ENCODE measurements at places on chromosomes 4 and X.
A peak's percentile ranks its signal among the peaks of the same experiment; 100 is the strongest.

GRCh38 chr4:88102026-88102425, 56.4 kb downstream of the ABCG2 start:
- DNase-seq: no peak

DNA sequence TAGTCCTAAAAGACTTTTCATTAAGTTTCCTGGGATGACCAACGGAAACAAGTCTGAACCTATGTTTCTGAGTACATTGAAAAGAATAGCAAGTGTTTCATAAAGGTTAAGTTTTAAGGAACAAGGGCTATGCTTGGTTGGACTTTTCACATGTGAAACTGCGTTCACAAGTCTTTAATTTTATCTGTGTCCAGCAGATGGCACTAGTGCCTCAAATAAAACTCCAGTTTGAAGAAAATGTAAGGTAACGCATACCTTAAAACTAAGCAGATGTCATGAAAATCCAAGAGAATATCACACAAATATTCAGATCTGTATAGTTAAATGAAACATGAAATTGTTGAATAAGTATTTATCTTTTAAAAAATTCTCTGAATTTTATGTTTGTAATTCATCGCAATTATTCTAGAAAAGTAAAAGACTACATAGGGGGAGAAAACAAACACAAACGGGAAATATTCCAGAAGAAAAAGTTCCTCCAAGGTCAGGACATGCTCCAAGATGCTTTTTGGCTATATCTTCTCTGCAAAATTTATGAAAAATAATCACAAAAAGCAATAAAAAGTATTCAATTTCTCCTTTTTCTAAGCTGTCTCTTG, 89.6 kb upstream of the MAD2L1 start:
- no peak for DNase-seq

- DNase-seq: no peak
Observed at GRCh38 chrX:154509455-154509854, 6.6 kb downstream of the FAM3A start.

- DNase-seq: no peak
Observed at GRCh38 chr4:132124624-132124974, 1024.5 kb upstream of the PCDH10 start.

- DNase-seq: no peak
Observed at GRCh38 chr4:140800666-140801065, 44.5 kb upstream of the TBC1D9 start.

GRCh38 chr4:141486375-141486997, 149.9 kb upstream of the IL15 start:
- DNase-seq: no peak

- no peak for DNase-seq
Observed at GRCh38 chr4:42150653-42151567, 1.5 kb downstream of the BEND4 start.

DNA sequence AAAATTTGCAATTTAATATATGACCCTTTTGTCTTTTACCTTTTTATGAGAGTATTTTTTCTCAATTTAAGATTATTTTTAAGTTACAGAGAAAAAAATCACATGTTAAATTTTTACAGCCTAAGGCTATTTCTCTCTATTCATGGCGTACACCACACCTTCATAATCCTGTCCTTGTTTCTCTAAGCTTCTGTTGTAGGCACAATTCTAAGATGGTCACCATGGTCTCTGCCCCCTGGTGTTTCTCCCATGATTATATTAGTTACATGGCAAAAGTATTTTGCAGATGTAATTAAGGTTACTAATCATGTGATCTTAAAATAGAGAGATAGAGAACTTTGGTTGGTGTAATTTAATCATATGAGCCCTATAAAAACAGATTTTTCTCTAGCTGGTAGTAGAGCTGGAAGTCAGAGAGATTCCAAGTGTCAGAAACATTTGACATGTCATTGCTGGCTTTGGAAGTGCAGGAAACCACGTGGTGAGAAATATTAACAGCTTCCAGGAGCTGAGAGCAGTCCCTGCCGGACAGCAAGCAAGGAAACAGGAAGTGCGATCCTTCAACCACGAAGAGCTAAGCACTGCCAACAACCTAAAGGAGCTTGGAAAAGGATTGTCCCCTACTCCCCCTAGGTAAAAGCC, 89.8 kb downstream of the EIF4E start:
- DNase-seq: no peak

GRCh38 chrX:20399728-20400414, 133.2 kb upstream of the RPS6KA3 start:
- DNase-seq: no peak

DNA sequence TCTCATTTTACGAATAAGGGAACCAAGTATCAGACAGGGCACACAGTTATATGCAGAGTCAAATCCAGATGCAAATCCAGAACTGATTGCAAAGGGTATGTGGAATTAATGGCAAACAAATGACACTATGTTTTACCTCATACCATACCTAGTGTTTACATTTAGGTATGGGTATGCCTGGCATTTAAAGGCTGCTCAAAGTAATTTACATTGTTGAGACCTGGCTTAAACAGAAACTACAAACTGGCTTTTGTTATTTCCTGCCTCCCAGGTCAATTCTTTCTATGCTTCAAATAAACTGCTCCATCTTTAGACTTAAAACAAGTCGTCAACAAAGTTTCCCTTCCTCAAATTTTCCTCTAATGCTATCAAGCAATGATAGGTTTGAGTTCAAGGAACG, 33.7 kb downstream of the ANKRD17 start:
- DNase-seq: no peak

DNA sequence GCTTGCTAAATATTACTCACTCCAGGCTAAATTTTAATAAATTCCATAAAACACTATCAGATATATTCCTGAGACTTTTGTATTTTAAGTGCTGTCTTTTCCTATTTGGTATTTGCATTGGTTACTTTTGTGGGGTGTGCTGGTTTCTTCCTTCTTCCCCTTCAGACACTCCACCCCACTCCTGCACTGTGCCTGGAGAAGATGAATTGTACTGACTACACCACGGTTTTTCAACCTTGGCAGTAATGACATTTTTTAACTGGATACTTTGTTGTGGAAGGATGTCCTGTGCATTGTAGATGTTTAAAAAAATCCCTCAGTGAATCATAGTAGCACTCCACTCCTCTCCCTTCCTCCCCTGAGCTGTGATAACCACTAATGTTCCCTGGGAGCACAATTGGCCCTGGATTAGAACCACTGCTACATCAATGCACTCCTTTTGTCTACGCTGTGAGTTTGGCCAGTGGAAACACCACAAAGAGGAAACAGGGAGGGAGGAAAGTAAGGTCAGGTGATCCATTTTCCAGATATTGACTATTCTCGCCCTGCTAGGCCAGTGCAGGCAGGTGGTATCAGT, 36.3 kb downstream of the SNCA start:
- DNase-seq: no peak

GRCh38 chr4:7634661-7635251, 200.0 kb upstream of the PSAPL1 start:
- DNase-seq: no peak

DNA sequence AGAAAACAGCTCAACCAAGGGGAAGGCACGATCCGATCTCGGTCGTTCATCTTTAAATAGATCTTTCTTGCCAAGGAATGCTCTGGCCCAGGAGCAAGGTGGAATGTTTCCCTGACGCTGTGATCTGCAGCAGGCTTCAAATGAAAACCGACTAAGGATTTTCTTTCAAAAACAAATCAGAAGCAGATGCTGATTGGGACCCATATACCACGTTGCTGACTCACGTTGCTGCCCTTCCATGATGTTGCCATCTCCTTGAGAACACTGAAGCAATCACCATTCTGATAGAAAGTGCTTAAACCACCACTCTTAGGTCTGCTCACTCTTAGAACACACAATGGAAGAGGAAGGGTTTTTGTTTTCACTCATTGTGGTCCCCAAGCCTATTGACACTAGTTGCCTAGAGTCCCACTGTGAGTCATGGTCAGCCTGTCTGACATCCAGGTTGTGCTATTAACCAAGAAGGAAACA, 26.1 kb downstream of the LAMTOR3 start:
- DNase-seq: no peak

DNA sequence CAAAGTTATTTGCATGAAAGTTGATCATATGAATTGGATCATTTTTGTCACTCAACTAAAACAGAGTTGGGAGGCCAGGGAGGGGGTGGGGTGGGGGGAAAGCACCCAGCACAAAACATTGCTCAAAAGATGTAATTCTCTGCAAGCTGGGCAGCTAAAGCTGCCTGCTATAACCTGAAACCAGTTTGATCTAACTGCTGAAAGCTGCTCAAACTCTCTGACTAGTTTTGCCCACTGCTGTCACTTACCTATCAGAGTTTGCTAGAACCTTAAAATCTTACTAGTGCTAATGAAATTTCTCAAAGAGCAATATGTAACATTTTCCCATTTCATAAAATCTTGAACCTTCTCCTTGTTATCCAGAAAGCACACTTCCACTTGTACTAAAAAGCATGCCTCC, 10.4 kb downstream of the CXCL8 start:
- DNase-seq: no peak

DNA sequence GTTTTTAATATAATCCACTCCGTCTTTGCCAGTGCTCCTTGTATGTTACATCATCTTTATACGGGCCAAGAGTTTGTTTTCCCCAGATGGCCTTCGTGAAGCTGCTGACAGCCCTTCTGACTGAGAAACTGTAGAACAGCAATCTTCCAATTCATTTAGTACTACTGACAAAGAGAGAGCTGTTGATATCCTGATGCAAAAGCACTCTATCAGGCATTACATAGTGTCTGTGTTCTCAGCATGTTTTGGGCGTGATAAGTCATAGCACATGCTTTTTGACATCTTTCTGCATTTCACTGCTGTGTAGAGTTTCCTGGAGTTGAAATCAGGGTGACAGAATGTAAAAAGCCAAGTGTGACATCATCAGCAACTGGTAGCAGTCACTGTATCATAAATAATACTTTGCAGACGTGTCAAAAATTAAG, 746.3 kb upstream of the FAM241A start:
- DNase-seq: peak; percentile 46

GRCh38 chr4:119894650-119895208, 171.9 kb downstream of the MAD2L1 start:
- no peak for DNase-seq

DNA sequence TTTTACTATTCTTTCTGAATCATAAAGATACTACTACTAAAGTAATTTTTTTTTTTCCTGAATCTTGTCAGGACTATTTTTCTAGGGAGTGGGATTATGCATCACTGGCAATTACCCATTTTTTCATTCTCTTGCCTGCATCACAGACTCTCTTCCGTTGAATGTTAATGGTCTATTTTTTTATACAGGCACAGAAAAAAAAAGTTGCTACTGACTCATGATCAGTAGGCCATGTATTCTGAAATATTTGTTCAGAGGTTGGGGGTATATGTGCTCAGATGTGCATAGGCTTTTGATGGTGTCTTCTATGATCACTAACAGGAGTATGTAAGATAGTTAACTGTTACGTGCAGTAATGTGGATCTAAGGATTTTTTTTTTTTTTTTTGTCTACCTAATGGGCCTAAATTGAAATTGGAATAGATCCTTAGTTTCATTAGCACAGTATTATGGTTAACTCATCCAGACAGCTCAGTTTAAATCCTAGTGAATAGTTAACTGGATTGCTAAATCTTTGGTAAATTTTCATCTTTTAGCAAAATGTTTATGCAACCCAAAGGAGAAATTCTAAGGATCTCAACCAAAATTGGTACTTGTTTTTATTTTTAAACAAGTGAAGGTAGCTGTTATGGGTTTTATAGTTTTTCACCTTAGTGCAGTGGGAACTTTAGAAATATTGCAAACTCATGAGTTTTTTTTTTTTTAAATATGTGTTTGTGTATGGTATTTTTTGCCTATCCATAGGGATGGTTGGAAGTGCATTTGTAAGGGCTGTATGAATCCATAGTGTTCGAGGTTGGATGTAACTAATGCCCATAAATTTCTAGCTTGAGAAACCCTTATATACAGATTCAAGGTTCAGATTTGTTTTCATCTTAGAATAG, 12.1 kb downstream of the BMP2K start:
- DNase-seq: no peak

- DNase-seq: no peak
Observed at GRCh38 chrX:40085102-40085551, 12.6 kb downstream of the BCOR start.

DNA sequence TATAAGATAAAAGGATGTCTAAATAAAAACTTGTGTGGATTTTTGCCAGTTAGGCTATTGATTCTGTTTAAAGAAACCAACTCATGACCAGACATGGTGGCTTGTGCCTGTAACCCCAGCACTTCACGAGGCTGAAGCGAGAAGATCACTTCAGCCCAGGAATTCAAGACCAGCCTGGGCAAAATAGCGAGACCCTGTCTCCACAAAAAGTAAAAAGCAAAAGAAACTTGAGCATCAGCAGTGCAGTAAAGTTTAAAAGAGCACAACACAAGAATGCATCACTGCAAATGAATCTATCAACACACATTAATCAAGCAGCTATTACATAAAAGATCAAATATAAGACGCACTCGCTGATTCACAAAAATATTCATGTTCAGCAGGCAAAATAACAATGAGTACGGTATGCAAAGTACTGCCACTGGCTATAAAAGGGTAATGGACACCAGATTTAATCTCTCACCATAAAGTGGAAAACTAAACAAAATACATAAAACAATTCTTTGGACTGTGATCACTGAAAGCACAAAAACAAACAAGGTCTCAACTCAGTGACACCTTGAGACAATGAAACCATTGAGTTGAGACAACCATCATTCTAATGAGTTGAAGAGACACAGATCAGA, 41.3 kb downstream of the LRBA start:
- no peak for DNase-seq

DNA sequence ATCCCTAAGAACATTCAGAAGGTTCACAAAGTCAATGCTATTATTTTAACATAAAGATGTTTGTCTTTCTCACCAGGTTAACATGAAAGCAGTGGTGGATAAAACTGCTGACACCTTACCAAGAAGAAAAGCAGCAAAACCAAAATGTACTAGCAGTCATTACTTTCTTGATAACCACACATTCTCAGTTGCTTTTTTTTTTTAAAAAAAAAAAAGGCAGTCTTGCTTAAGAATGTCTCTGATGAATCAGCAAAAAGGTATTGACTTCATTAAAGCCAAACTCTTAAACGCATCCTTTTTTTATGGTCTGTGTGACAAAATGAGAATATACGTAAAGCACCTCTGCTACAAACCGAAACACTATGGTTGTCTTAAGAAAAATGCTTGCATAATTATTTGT, 31.9 kb downstream of the CDKL2 start:
- DNase-seq: no peak

- no peak for DNase-seq
Observed at GRCh38 chrX:134774190-134775048, 116.1 kb upstream of the PLAC1 start.

DNA sequence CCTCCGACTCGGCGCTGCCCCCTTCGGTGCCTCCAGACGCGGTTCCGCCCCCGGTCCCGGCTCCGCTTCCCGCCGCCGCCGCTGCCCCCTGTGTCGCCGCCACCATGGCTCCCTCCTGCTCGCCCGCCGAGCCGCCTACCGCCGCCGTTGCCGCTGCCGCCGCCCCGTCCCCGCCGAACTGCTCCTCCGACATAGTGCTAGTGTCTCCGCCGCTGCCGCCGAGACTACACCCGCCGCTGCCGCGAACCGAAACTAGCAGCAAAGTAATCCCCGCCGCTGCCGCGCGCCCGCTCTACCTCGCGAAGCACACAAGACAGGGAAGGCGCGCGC, 340 bp downstream of the HNRNPD start:
- peak; percentile 42 for DNase-seq
